Kidney tubule cell (primary cell): ENCODE measurements at places on chromosomes 7 and 10.

DNA sequence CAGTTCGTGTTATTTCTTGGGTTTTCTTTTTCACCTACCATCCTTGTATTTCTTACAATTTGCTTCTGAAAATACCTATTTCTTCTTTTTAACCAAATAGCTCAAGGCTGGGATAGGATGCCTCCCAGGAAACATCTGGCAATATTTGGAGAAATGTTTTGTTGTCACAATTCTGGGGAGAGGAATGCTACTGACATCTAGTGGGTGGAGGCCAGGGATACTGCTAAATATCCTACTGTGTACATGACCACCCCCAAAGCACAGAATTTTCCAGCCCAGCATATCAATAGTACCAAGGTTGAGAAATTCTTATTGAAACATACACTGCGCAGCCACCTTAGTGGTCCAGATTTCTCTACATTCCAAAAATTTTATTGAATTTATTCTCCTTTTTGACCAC lies 55.5 kb downstream of the CNTNAP2 start:
- no peak for DNase-seq

DNA sequence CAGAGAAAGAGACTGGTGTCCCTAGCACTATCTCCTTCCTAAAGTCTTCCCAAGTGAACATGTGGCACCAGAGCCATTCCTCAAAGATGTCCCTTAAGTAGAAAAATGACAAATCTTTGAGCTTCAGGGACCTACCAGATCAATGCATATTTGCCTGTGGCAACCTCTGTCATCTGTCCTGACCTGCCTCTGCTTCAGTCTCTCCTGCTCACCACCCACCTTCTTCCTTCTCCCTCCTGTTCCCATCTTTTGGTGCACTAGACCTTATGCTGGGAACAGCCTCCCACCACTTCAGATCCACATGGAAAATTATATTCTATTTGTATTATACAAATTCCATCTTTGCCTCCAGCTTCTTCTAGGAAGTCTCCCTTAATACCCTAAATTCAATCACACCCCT lies 386.4 kb downstream of the PLXNA4 start:
- no peak for DNase-seq

GRCh38 chr10:90788968-90789367 lies 68.9 kb downstream of the HTR7 start:
- DNase-seq, result no peak

DNA sequence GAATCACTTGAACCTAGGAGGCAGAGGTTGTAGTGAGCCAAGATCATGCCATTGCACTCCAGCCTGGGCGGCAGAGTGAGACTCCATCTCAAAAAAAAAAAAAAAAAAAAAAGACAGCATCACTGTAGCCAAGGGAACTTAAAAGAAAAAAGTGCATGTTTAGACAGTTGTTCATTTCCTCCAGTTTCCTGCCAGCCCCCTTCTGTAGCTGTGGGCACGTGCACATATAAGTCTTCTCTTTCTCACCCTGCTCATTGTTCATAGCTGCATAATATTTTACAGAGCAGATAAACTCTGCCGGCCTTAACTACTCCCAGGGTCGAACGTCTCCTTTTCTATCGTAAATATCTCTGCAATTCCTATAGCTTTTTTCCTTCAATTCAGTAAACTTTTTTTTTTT lies 132.6 kb downstream of the LHPP start:
- no peak for DNase-seq

GRCh38 chr10:80501381-80501912 lies 36.3 kb upstream of the SH2D4B start:
- DNase-seq, result peak; percentile 83

DNA sequence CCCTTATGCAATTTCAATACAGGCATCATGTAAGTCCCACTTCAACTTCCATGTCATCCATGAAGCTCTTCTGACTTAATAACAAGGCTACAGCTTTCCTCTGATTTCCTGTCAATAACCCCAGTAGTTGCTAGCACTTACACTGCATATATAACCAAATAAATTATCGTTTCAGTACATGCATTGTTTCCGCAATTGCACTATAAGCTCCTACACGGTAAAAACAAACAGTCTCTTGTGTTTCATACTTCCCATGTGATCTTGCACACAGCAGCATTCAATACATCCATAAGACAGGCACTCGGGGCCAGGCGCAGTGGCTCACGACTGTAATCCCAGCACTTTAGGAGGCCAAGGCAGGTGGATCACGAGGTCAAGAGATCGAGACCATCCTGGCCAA lies 41.4 kb downstream of the FBXW4 start:
- no peak for DNase-seq

DNA sequence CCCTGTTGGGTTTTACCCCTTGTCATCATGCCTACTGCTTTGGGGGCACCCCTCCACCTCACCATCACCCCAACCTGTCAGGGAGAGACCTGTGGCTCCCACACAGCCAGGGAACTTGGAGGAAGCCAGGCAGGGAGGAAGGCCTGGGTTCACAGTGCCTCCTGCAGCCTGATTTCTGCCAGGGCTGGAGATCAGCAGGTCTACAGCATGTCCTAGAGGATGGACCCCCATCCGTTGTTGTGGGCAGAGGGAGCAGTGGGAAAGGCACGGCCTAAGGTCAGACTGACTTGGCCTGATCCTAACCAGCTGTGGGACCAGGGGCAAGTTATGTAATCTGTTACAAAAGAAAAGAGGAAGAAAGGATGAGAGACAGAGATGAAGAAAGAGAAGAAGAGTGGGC lies 28.2 kb downstream of the ZCCHC24 start:
- no peak for DNase-seq

DNA sequence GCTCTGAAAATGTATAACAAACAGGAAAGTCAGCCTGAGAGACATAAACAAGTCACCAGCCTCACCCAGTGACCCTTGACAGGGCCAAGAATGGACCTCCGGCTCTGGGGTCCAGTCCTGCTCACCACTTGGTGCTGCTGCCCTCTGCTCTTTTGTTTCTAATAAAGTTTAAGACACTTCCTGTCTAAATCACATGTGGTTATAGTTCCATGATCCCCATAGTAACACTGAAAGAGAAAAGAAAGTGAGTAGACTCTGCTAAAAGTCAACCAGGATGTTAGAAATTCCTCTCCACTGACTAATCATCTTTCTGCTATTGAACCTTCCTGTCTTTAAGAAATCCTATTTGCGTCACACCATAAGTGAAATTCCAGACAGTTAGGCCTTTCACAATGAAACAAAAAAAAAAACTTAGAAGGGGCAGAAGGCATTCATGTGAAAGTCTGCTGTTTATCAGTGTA lies 179.2 kb upstream of the BET1 start:
- DNase-seq, result peak; percentile 99

DNA sequence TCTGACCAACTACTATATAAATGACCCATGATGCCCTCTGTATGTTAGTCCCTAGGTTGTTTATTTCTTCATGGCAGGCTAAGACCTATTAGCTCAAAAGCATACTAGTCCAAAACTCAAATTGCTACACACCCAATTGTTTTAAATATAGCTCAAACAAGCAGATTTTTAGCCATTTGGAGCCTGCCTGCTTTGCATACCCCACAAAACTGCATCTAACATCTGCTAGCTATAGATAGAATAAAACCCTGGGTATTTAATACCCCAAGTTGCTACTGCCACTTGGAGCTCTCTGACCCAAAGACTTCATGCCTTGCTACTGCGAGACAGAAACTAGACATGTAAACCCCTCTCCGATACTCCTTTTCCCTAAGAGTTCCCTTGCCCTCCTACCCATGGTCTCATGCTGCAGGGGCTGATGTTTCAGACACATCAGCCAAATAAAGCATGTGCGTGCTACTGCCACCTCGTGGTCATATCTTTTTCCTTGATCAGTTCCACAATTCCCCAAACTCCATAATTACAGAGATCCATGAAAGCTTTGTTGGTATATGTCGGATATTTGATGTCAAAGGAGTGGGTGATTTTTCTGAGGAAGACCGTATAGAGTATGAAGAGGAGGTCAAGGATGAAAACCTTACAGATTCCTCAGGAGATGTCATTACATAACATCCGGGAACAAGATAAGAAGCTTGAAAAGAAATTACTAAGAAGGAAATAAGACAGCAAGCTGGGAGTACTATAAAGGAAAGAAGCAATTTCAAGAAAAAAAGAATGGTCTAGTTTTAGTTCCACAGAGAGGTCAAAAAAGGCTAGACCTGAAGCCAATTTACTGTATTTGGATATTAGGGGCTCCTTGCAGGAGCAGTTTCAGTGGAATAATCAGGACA lies 386.6 kb downstream of the SH2D4B start:
- DNase-seq, result peak; percentile 52

- no peak for DNase-seq
Observed at GRCh38 chr10:5854131-5854475, 35.6 kb downstream of the ANKRD16 start.

DNA sequence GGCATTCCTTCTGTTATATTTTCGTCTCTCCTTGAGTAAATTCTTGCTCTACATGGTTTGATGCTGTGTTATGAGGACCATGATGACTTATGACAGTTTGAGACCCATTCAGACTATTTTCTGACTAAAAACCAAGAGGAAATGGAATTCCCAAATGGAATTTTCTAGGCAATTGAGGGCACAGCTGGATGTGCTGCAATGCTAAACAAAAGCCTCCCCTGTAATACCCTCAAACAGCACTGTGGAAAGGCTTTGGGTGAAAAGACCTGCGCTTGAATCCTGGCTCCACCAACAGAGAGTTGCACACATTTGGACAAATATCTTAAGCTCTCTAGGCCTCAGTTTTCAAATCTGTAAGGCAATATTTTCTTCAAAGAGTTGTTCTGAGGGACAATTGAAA lies 129.1 kb downstream of the PRKG1 start:
- no peak for DNase-seq

GRCh38 chr7:18889436-18889835 lies 228.0 kb downstream of the TWIST1 start:
- no peak for DNase-seq

DNA sequence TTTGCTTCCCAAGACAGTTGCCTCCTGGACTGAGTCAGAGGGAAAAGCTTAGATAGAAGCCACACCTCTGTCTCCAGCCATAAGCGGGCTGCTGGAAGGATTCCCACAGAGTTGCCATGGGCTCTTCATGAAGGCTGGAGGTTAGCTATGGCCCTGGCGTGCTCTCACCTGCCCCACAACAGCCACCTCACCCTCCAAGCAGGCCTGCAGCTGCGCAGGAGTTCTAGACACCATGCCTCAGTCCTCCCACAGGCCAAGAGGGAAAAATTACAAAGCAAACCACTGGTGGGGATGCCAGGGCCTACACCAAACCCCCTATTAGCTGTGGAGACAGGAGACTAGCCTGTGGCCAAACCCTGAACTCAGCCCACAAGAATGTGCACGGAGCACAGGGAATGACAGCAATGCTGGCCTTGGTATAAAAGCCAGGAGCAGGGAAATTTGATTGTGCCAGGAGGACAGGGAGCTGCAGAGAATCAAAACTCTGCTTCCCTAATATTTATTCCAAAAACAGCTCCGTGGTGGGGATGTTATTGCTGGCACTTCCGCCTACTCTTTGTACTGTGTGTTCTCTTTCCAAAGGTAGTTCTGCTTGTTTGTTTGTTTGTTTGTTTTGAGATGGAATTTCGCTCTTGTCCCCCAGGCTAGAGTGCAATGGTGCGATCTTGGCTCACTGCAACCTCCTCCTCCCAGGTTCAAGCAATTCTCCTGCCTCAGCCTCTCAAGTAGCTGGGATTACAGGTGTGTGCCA lies 60.3 kb upstream of the STK17A start:
- peak; percentile 53 for DNase-seq

DNA sequence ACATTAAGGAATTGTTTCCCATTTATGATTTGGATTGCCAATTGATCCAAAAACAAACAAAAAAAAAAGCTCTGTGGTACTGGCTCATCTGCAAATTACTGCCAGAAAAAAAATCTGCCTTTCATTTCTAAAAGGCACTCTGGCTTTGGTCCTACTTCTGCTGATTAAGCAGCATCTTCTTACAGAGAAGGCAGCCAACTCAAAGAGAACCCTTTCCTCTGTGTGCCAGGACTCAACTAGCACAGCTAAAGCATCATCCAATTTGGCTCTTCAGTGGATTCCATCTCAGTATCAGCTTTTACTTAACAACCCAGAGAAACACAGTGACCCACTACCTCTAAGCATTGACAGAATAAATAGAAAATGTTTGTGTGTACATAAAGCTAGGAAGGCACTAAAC lies 80.6 kb downstream of the GSAP start:
- no peak for DNase-seq

DNA sequence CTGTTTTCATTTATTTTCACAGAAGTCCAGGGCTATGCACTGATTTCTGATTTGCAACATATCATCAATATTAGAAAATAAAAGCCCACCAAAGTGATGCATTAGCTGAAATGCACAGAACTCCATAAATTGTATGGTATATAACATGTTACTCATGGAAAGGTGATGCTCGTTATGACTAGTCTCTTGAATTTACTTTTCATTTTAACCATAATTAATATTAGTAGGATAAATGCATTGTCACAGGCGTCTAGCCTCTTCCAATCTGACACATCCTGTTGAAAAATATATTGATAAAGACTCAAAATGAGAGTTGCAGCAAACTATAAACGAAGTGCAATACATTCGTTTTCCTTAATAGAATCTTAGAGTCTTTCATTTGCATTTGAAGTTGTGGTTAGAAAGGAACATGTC lies 92.4 kb downstream of the CPED1 start:
- no peak for DNase-seq

DNA sequence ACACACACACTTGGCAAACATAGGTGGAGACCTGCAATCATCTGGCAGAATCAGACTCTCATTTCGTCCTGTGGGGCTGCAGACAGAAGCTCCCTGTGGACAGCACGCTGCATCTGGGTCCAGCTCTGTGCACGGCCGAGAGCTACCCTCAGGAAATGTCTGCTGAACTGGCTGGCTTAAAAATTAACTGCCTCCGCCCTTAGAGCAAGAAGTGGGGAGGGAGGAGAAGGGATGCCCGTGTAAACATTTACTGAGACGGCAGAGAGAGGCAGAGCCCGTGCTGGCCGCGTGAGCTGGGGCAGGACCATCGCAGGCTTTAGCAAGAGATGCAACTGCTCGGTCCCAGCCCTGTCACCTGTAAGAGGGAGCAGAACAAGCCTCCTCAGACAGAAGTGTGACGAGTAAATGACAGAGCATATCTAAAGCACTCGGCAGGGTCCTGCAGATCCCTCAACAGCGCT lies 81.8 kb downstream of the TNS3 start:
- peak; percentile 82 for DNase-seq

DNA sequence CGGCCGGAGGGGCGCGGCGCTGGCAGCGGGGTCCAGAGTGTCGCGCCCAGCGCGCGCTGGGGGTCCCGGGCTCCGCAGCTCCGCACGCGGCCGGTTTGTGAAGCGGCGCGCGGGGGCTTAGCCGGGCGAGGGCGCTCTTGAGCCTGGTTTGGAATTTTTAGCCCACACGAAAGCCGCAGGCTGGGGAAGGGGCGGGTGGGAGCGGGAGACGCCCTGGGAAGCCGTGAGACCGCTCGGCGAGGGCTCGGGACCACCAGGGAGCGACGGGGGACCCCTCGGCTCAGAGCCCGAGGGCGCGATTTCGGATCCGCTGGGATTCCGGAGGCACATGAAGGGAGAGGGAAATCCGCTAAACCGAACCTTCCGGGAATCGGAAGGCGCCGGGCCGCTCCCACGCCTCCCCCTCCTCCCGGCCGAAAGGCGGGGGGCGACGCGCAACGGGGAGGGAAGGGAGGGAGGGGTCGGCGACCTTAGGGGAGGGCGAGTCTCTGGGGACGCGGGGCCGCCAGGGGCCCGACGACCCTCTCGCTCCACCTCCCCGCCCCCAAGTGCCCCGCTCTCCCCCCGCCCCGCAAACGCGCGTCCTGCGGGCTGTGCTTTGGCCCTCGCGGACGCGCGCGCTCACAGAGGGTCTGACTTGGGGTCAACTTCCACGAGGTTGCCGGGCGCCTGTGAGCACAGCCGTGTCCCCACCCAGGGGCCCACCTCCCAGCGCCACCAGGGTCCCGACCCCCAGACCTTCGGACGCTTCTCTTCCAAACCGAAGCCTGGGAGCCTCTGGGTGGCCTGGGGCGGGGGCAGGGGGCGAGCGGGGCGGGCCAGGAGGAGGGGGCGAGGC lies 5.1 kb upstream of the ELFN1 start:
- peak; percentile 38 for DNase-seq
